ENCODE measurements at places on chromosomes 13 and 19. TPM values are rescaled to one million over a fixed set of nuclear protein-coding genes. Genes with fewer than 3 reads are reported as not detected.

DNA sequence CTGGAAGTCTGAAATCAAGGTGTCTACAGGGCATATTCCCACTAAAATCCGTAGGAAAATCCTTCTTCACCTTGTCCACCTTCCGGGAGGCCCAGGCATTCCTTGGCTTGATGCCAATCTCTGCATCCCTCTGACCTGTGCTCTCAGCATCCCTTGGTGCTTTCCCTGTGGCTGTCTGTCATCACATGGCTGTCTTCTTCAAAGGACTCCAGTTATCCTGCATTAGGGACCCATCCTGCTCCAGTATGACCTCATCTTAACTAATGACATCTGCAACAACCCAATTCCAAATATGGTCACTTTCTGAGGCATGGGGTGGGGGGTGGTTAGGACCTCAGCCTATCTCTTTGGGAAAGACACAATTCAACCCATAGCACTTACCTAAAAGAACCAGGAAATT lies 423.8 kb downstream of the IRS2 start:
- H3K4me1 ChIP-seq: no peaks in the 10 kb centered on the region
- H3K4me3 ChIP-seq: no peak overlapping the region
- no peaks in the 10 kb centered on the region for H3K36me3 ChIP-seq
- no peak overlapping the region for H3K27ac ChIP-seq
- no peaks in the 10 kb centered on the region for H3K27me3 ChIP-seq
- no peak for DNase-seq

- H3K36me3 ChIP-seq: no peaks in the 10 kb centered on the region
- no peak for DNase-seq
- peaks cover under 1% of the 10 kb centered on the region for H3K27me3 ChIP-seq
These were observed 36.0 kb upstream of the ADGRE5 start for GRCh38 chr19:14345116-14345763.

DNA sequence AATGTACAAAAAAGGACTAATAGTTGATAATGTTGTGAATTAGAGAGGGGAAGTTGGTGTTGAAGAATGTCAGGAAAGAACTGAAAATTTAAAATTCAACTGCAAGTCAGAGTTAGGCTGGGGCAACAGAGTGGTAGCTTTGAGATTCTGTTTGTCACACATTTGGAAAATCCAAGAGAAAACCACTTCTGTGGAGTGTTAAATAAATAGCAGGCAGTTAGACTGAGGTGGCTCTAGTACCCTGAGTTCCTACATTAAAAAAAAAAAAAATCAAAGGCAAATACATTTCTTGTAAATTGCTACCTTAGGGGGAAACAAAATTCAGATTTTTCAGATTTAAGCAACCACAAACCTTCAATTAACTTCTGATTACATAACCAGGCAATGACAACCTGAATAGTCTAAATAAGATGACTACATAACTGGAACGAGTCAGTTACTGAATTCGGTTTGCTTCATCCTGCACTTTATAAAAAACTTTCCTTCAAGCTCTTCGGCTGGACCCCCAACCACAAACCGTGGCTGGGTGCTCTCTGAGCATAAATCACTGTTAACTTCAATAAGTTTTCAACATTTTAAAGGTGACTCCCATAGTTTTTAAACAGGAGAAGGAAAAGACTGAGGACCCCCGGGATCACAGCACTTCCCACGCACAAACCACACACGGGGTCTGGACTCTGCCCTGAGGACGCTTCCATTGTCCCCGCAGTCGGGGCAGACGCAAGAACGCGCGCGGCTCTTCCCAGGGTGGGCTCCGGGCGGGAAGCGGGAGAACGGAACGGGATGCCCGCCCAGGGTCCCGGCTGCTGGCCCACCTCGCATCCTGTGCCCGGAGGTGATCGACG lies 725 bp downstream of the ZNF682 start:
- H3K27me3 ChIP-seq: no peaks in the 10 kb centered on the region
- no peak for DNase-seq
- H3K4me3 ChIP-seq: peak overlapping the region; percentile 96
- peaks cover 3% of the 10 kb centered on the region for H3K36me3 ChIP-seq
- H3K4me1 ChIP-seq: peaks cover 10% of the 10 kb centered on the region
- H3K27ac ChIP-seq: peak overlapping the region; percentile 85

GRCh38 chr13:44576351-44577235 lies 463 bp upstream of the TSC22D1 start:
- no peak for DNase-seq
- H3K36me3 ChIP-seq: peaks cover 24% of the 10 kb centered on the region
- peak overlapping the region; percentile 74 for H3K27ac ChIP-seq
- H3K4me1 ChIP-seq: peaks cover 43% of the 10 kb centered on the region
- peak overlapping the region; percentile 78 for H3K4me3 ChIP-seq
- no peaks in the 10 kb centered on the region for H3K27me3 ChIP-seq

- no peaks in the 10 kb centered on the region for H3K36me3 ChIP-seq
- H3K4me3 ChIP-seq: no peak overlapping the region
- no peak overlapping the region for H3K27ac ChIP-seq
- H3K4me1 ChIP-seq: no peaks in the 10 kb centered on the region
These were observed 719.1 kb downstream of the UQCRFS1 start for GRCh38 chr19:28493884-28494283.

DNA sequence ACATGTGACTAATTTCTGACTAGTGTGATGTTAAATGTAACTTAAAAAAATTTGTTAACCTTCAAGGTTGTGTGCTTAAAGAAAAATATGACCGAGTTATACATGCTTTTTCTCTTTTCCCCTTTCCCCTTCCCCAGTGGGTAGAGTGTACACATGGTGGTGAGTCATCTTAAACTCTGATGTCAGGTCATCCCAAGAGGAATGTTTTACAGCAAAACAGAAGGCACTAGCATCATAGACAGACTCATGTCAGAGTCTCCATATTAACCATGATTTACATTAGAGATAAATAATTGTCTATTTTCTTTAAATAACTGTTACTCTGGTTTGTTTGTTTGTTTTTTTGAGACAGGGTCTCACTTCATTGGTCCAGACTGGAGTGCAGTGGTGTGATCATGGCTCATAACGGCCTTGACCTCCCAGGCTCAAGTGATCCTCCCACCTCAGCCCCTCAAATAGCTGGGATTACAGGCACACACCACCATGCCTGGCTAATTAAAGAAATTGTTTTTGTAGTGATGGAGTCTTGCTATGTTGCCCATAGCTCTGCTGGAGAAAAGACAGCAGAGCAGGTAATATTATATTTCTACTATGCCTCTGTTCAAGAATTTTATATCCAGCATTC lies 160.4 kb upstream of the PCDH9 start:
- H3K36me3 ChIP-seq: no peaks in the 10 kb centered on the region
- DNase-seq: no peak
- H3K4me3 ChIP-seq: no peak overlapping the region
- no peaks in the 10 kb centered on the region for H3K4me1 ChIP-seq
- H3K27ac ChIP-seq: no peak overlapping the region

GRCh38 chr19:40489882-40490230 lies 23.1 kb downstream of the SPTBN4 start:
- H3K36me3 ChIP-seq: no peaks in the 10 kb centered on the region
- no peaks in the 10 kb centered on the region for H3K4me1 ChIP-seq
- no peak for DNase-seq
- peaks cover 5% of the 10 kb centered on the region for H3K27me3 ChIP-seq

- H3K4me1 ChIP-seq: peaks cover 3% of the 10 kb centered on the region
- DNase-seq: peak; percentile 78
- H3K27me3 ChIP-seq: no peaks in the 10 kb centered on the region
- no peak overlapping the region for H3K27ac ChIP-seq
- H3K4me3 ChIP-seq: peak overlapping the region; percentile 42
These were observed 1.8 kb downstream of the ZNF114 start for GRCh38 chr19:48271531-48272151.

DNA sequence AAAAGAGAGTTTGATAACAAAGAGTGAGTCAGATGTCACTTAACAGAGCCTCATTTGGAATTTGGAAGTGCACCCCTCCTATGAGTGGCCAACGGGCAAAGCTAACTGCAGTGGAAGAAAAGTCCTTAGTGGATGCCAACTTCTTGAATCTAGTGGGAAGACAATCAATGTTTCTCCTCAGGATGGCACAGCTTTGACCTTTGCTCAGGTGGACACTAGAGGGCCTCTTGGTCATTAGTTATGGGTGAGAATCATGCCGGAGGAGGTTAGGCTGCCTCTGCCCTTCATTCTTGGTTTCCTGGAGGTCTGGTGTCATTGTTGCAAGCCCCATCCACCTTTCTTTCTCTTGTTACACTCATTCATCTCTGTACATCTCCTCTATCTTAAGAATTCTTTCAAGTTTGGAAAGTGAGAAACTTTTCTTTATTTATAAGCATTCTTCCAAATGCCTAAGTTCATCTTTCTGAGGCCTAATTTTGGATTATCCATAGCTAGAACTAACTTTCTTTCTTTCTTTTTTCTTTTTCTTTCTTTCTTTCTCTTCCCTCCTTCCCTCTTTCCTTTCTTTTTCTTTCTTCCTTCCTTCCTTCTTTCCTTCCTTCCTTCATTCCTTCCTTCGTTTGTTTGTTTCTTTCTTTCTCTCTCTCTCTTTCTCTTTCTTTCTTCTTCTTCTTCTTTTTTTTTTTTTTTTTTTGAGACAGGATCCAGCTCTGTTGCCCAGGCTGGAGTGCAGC lies 327.2 kb upstream of the TSHZ3 start:
- no peak for DNase-seq
- no peak overlapping the region for H3K27ac ChIP-seq
- H3K4me3 ChIP-seq: no peak overlapping the region
- peaks cover 10% of the 10 kb centered on the region for H3K4me1 ChIP-seq
- H3K36me3 ChIP-seq: no peaks in the 10 kb centered on the region

DNA sequence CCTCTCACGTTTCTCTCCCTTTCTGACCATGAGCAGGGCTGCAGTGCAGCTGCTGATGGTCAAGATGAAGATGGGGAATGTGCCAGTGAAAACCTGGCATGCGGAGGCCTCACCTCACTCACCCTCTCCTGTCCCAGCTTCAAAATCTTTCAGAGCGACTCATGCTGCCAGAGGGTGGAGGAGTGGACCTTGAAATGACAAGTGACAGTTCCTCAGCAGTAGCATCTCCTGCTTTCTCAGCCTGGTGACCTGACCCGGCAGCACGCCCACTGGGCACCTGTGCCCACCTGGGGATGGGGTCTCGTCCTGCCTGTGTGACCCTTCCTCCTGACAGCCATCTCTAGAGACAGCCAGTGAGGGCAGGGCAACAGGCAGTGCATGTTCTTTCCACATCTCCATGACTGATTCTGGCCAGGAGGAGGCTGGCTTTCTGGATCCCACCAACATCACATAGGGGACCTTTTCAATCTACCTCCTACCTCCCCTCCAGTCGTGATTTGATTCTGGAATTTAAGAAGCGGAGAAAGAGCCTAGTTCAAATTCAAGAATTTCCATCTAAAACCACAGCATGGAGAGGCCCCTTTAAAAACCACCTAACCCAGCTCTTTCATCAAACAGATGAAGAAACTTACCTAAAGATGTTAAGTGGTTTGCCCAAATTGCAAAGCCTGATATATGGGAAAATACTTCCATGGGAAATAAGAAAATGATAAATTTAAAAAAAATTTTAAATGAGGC lies 45.8 kb downstream of the RFX2 start:
- H3K4me3 ChIP-seq: no peak overlapping the region
- no peak for DNase-seq
- no peaks in the 10 kb centered on the region for H3K36me3 ChIP-seq
- H3K27ac ChIP-seq: no peak overlapping the region
- H3K27me3 ChIP-seq: no peaks in the 10 kb centered on the region

DNA sequence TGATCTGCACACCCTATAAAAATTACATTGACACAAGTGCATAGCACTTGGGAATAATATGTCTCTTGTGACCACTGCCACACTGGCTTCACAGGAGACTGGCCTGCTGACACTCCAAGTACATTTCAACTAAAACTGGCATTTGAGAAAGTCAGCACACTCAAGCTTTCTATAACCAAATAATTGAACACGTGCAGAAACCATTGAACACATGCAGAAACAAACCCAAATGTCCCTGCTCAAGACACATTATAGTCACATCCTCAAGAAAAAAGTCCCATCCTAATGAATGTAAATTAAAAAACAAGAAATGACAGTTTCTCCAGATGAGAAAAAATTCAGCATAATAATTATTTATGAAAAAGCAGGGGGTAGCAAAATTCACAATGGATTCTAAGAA lies 1859.1 kb upstream of the PCDH20 start:
- H3K4me3 ChIP-seq: no peak overlapping the region
- DNase-seq: no peak
- H3K27me3 ChIP-seq: no peaks in the 10 kb centered on the region
- no peaks in the 10 kb centered on the region for H3K4me1 ChIP-seq

GRCh38 chr13:99217461-99218110 lies 16.9 kb downstream of the UBAC2 start:
- H3K4me1 ChIP-seq: no peaks in the 10 kb centered on the region
- no peaks in the 10 kb centered on the region for H3K36me3 ChIP-seq
- H3K27me3 ChIP-seq: no peaks in the 10 kb centered on the region
- no peak overlapping the region for H3K4me3 ChIP-seq
- DNase-seq: no peak

- DNase-seq: no peak
- H3K4me3 ChIP-seq: no peak overlapping the region
- no peaks in the 10 kb centered on the region for H3K27me3 ChIP-seq
- peaks cover 24% of the 10 kb centered on the region for H3K4me1 ChIP-seq
- H3K36me3 ChIP-seq: no peaks in the 10 kb centered on the region
- peak overlapping the region; percentile 2 for H3K27ac ChIP-seq
These were observed 196.9 kb upstream of the UBL3 start for GRCh38 chr13:30047154-30047874.

GRCh38 chr19:44712864-44713515 lies 14.0 kb downstream of the CEACAM16 start:
- no peak overlapping the region for H3K27ac ChIP-seq
- H3K36me3 ChIP-seq: no peaks in the 10 kb centered on the region
- no peak overlapping the region for H3K4me3 ChIP-seq
- H3K27me3 ChIP-seq: no peaks in the 10 kb centered on the region

- H3K4me1 ChIP-seq: no peaks in the 10 kb centered on the region
- no peak for DNase-seq
- H3K36me3 ChIP-seq: no peaks in the 10 kb centered on the region
- H3K27ac ChIP-seq: no peak overlapping the region
- H3K27me3 ChIP-seq: peaks cover 3% of the 10 kb centered on the region
These were observed 31.8 kb downstream of the KCTD15 start for GRCh38 chr19:33828266-33829075.

- H3K36me3 ChIP-seq: no peaks in the 10 kb centered on the region
- no peak overlapping the region for H3K4me3 ChIP-seq
- DNase-seq: peak; percentile 95
- no peaks in the 10 kb centered on the region for H3K27me3 ChIP-seq
- no peaks in the 10 kb centered on the region for H3K4me1 ChIP-seq
- H3K27ac ChIP-seq: no peak overlapping the region
These were observed 53.2 kb upstream of the SHKBP1 start for GRCh38 chr19:40523322-40524047.

SWSAP1 gene
- 0.72 TPM for total RNA-seq

PTH2 gene
- not detected for total RNA-seq

NFIX gene
- total RNA-seq: 114 TPM

COX7A1 gene
- total RNA-seq: 13.6 TPM

U2AF2 gene
- 64.5 TPM for total RNA-seq

SIGLEC12 gene
- total RNA-seq: under 0.01 TPM

ZNF534 gene
- total RNA-seq: not detected

Measured in osteoblast (primary cell).